CD8-positive, alpha-beta memory T cell (primary cell): ENCODE measurements at places on chromosomes 12 and 14. TPM values are rescaled to one million over a fixed set of nuclear protein-coding genes. Genes with fewer than 3 reads are reported as not detected.

DNA sequence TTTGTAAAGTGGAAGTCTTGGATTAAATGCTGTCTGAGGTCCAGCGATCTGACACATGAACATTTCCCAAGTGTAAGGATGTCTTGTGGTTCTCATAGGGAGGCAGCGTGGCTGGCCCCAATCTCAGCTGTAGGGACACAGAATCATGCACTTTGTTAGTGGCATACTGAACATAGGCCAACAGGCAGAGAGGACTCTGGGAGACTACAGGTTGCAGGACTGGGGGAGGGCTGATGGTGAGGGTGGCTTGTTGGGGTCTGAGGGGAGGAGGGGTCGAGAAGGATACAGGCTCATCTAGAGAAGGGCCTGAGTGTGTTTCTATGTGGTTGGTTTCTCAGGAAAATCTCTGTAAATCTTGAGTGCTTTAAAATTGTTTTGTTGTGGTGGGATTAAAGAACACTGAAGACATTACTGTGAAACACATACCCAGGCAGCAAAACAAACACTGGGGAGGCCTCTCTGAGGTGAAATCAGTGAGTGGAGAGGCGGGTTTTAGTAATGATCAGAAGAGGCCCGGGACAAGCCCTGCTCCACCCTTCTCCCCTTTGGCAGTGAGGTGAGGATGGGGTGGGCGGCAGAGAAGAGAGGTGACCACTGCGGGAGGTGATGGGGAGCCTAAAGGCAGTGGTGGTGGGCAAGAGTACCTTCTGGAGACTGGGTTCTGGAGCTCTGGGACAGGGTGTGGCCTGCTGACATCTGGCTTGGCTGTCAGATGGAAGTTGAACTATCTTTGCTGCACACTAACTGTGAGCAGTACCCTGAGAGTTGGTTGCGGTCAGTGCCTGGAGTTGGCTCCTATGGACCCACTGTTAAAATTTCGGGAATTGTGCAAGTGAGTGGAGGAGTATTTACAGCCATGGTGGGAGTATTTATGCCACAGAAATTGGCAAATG is 3.3 kb downstream of the NYNRIN start:
- H3K4me1 ChIP-seq, result peaks cover 7% of the 10 kb centered on the region
- H3K36me3 ChIP-seq, result no peaks in the 10 kb centered on the region
- no peak overlapping the region for H3K27ac ChIP-seq
- no peak for DNase-seq

GRCh38 chr14:77037215-77037937 is 8.9 kb upstream of the IRF2BPL start:
- H3K4me3 ChIP-seq, result peak overlapping the region; percentile 19
- no peaks in the 10 kb centered on the region for H3K36me3 ChIP-seq
- DNase-seq, result no peak
- H3K27ac ChIP-seq, result no peak overlapping the region

- H3K36me3 ChIP-seq, result no peaks in the 10 kb centered on the region
- DNase-seq, result no peak
- no peaks in the 10 kb centered on the region for H3K4me1 ChIP-seq
- H3K4me3 ChIP-seq, result no peak overlapping the region
Measured at GRCh38 chr12:124286414-124286813, 8.5 kb upstream of the RFLNA start.

GRCh38 chr12:108117163-108117849 is 11.8 kb upstream of the WSCD2 start:
- no peaks in the 10 kb centered on the region for H3K27me3 ChIP-seq
- H3K36me3 ChIP-seq, result no peaks in the 10 kb centered on the region
- no peak overlapping the region for H3K4me3 ChIP-seq
- no peaks in the 10 kb centered on the region for H3K4me1 ChIP-seq
- H3K27ac ChIP-seq, result no peak overlapping the region

DNA sequence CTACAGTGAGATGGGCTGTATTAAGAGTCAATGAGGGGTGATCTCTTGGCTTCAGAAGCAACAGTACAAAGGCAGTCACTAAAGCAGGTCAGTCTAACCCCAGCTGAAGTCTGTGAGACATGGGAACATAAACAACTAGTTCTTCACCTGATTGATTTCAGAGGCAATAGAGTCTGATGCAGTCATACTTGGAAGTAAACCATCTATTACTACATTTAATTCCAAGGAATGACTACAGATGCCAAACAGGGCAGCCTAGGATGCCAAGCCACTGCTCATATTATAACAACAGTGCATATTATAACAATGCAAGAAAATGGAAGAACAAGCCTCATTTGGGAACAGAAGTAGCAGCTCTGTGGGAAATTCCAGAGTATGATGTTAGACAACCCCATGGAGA is 35.8 kb downstream of the GRIN2B start:
- no peak overlapping the region for H3K4me3 ChIP-seq
- DNase-seq, result no peak
- no peaks in the 10 kb centered on the region for H3K4me1 ChIP-seq

GRCh38 chr14:66629499-66629898 is 121.6 kb downstream of the GPHN start:
- no peak overlapping the region for H3K27ac ChIP-seq
- no peak overlapping the region for H3K4me3 ChIP-seq
- no peaks in the 10 kb centered on the region for H3K27me3 ChIP-seq
- no peaks in the 10 kb centered on the region for H3K36me3 ChIP-seq
- no peaks in the 10 kb centered on the region for H3K4me1 ChIP-seq

DNA sequence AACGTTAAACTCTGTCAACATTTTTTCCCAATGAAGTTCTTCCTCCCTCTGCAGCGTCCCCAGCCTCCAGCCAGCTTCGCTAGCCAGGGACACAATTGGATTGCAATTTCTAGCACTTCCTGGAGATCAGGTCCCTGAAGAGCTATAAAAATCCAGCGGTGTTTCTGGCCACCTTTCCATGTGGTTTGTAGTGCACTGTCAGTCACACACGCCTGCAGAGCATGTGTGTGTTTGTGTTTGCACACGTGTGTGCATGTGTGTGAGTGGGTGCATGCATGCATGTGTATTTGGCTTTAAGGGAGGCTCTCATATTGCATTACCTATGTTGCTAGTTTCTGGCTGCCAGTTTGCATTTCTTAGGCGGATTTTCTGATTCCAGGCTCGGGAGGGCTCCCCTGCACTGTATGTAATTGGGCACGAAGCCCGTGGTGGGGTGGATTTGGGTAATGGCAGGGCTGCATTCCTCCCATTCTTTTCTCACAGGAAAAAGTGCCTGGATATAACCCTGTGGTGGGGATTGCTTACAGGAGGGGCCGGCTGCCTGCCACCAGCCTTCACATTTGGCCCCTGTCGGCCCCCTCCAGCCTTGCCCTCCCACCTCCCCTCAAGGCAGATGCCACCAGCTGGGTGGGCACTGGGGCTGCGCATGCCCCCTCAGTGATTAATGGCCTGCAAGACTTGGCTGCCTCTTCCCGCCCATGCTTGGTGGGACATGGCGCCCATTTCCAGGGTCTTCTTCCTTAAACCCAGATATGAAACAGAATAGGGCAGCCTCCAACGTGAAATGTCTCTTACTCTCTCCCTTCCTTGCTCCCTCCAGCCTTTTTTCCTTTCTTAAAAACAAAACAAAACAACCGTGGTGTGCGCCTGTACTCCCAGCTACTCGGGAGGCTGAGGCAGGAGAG is 74.0 kb downstream of the TSPAN9 start:
- H3K27me3 ChIP-seq, result no peaks in the 10 kb centered on the region
- no peaks in the 10 kb centered on the region for H3K4me1 ChIP-seq
- DNase-seq, result no peak
- no peaks in the 10 kb centered on the region for H3K36me3 ChIP-seq
- H3K27ac ChIP-seq, result no peak overlapping the region
- H3K4me3 ChIP-seq, result no peak overlapping the region

- H3K27me3 ChIP-seq, result no peaks in the 10 kb centered on the region
- no peak for DNase-seq
- no peaks in the 10 kb centered on the region for H3K36me3 ChIP-seq
Measured at GRCh38 chr12:52534482-52534881, 14.3 kb upstream of the KRT5 start.

DNA sequence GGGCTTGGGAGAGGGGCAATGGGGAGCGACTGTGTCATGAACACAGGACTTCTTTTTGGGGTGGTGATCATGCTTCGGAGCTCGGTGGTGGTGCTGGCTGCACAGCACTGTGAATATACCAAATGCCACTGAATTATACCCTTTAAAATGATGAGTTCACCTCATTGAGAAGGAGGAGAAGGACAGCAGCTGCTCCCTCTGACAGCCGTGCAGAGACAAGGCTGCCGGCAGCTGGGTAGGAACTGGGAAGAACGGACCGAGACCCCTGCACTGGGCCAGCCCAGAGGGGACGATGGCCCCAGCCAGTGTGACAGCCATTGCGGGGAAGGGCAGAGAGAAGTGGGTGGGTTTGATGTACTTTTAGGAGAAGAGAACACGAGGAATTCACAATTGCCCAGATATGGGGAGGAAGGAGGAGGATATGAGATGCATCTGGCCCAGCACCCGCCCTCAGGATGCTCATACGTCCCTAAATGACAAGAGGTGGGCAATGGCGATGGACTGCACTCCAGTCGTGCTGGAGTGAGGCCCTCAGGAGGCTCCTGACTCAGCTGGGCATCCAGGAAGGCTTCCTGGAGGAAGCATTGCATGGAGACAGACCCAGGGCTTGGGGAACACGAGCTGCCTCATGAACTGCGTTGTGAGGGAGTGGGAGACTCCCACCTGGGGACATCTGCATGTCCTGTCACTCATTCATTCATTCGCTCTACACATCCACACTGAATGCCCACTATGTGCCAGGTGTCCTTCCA is 64.3 kb upstream of the C14orf180 start:
- no peaks in the 10 kb centered on the region for H3K36me3 ChIP-seq
- H3K27me3 ChIP-seq, result no peaks in the 10 kb centered on the region
- no peak for DNase-seq

GRCh38 chr12:27953348-27953747 is 19.2 kb downstream of the PTHLH start:
- no peaks in the 10 kb centered on the region for H3K4me1 ChIP-seq
- no peaks in the 10 kb centered on the region for H3K36me3 ChIP-seq
- H3K27me3 ChIP-seq, result no peaks in the 10 kb centered on the region
- no peak overlapping the region for H3K27ac ChIP-seq
- DNase-seq, result no peak
- no peak overlapping the region for H3K4me3 ChIP-seq

DNA sequence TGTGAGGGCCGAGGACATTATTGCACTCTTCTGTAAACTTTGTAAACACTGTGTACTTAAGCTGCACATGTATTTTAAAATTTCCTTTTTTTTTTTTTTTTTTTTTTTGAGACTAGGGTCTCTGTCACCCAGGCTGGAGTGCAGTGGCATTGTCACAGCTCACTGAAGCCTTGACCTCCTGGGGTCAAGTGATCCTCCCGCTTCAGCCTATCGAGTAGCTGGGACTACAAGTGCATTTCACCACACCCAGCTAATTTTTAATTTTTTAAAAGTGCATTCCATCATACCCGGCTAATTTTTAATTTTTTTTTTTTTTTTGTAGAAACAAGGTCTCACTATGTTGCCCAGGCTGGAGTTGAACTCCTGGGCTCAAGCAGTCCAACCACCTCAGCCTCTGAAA is 42.4 kb downstream of the RASSF8 start:
- no peaks in the 10 kb centered on the region for H3K36me3 ChIP-seq
- no peak for DNase-seq
- no peaks in the 10 kb centered on the region for H3K27me3 ChIP-seq

DNA sequence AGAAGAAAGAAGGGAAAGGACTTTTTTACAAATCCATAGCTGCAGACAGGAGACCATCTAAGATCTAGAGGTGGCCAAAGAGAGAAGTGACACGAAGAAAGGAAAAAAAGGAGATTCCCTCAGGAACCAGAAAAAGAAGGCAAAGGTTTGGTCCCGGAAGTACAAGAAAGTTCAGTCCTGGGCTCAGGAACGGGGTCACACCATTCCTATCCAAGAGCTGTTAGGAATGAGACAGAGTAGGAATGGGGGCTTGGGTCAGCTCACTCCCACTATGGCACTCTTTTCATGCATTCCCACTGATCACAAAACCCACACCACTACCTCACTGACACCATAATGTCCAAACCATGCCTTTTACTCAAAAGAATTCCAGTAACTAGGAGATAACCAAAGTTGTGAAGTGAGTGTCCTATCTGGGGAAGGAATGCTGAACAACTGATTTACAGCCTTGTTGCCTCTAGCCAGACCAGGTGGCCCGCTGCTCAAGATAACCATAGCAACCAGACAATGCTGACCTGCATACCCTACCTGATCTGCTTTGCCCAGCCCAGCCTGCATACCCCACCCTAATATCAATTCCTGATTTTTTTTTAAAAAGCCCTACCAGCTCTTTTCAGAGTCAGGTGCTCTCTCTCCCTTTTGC is 8.4 kb downstream of the PPP2R3C start:
- no peak overlapping the region for H3K27ac ChIP-seq
- no peak overlapping the region for H3K4me3 ChIP-seq
- H3K36me3 ChIP-seq, result peaks cover 20% of the 10 kb centered on the region
- H3K4me1 ChIP-seq, result no peaks in the 10 kb centered on the region

GRCh38 chr14:39310051-39310450 is 76.3 kb downstream of the MIA2 start:
- peaks cover 4% of the 10 kb centered on the region for H3K36me3 ChIP-seq
- no peaks in the 10 kb centered on the region for H3K27me3 ChIP-seq
- no peak overlapping the region for H3K4me3 ChIP-seq

DNA sequence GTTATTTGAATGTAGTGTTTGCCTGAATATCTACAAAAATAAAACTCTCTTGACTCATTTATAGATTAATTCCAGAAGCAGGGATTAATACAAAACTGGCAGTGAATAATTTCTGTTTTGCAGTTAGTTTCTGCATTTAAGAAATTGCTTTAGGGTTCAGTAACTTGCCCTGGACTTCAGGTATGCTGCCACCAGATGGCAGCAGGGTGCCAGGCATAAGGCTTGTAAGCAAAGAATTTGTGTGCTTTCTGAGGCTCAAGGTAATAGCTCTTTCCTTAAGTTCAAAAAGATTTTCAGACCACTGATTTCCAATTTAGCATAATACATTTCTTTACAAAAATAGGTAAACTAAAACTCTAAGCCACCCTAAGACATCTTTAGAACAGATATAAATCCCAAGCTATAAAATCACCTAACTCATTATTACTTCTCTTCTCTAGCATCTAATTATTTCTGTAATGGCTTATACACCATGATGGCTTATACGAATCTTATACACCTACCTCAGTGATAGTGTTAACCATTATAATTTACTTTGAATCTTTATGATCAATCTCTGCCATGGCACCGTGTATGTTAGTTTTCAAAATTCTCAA is 398.3 kb downstream of the APAF1 start:
- H3K27me3 ChIP-seq, result no peaks in the 10 kb centered on the region
- no peak overlapping the region for H3K27ac ChIP-seq
- peak; percentile 3 for DNase-seq
- H3K4me3 ChIP-seq, result no peak overlapping the region

GRCh38 chr14:58401587-58401986 is 5.9 kb downstream of the TOMM20L start:
- no peaks in the 10 kb centered on the region for H3K36me3 ChIP-seq
- no peaks in the 10 kb centered on the region for H3K4me1 ChIP-seq
- H3K27ac ChIP-seq, result no peak overlapping the region
- no peak overlapping the region for H3K4me3 ChIP-seq
- no peak for DNase-seq

Gene ACSM4
- not detected for polyA plus RNA-seq

Gene FAM216A
- 9.8 TPM for polyA plus RNA-seq

Gene RNASE3
- not detected for polyA plus RNA-seq

Gene LRRC23
- polyA plus RNA-seq, result 5.0 TPM

Gene ASCL1
- polyA plus RNA-seq, result not detected

Gene ARID2
- 12.9 TPM for polyA plus RNA-seq

Gene ATL1
- polyA plus RNA-seq, result 2.4 TPM

Gene AVPR1A
- polyA plus RNA-seq, result not detected

Gene CAPZA3
- polyA plus RNA-seq, result not detected

Gene MUCL1
- not detected for polyA plus RNA-seq

Gene NAP1L1
- polyA plus RNA-seq, result 166 TPM

Gene NUAK1
- 0.16 TPM for polyA plus RNA-seq

Gene FOXM1
- 0.15 TPM for polyA plus RNA-seq
